ENCODE measurements at places on chromosomes 2 and 18.

DNA sequence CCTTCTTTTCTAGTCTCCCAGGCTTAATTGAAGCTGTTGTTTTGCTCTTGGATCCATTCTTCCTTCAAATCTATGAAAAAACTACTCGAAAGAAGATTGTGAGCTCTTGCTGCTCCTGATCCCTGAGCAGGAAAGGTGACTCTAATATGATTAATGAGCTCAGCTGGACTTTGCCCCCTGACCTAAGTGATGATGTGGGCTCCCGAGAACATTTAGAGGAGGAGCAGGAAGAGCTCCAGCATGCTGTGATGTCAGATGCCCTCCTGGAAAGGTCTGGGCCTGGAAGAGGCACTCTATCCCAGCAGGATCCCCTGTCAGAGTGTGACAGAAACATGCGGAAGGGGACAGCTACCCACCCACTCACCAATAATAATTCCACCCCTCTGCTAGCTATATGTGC is 117.9 kb upstream of the PELI1 start:
- no peak for DNase-seq

DNA sequence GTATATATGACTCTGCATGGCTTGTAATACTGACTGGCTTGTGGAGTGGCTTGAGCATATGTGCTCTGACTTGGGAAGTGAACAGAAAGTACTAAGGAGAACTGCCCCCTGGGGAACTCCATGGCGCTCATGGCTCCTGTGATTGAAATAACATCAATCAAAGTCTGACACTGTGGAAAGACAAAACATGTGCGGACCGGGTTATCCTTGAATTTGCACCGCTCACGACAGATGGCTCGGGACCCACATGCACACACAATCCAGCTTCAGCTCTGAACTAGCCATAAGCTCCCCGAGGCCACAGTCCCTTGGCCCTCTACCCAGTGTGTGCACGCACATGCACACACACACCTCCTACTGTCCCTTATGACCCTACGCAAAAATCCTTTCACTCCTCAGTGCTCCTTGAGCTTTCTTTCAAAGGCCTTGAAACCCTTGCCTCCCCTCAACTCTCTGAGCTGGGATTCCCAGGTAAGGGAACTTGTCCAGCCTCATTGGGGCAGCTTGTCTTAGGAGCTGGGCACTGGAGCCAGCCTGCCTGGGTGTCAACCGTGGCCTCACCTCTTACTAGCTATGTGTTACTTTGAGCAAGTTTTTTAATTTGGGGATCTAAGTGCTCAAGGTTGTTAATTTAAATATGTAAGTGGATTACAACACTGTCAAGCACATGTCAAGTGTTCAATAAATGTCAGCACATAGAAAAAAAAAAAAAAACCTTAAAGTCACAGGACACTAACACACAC is 43.6 kb downstream of the MRPS5 start:
- no peak for DNase-seq

DNA sequence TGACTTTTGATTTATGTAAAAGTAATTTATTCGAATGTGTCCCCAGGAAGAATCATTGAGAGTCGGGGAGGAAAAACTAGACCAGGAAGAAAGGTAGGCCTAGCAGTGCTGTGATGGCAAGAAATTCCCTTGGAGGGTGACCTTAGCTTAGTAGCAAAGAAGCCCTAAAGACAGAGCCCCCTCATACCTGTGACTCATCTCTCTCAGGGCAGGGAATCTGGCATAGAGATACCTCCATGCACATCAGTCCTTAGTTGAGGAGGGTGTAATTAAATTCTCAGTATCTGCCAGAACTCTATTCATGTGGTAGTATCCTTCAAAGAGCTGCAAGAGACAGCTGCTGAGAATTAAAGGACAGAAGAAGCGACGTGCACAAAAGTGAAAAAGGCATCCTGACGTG is 360.3 kb downstream of the FBXO15 start:
- DNase-seq: no peak

GRCh38 chr2:128282976-128283810 is 35.5 kb downstream of the HS6ST1 start:
- no peak for DNase-seq

GRCh38 chr2:19408592-19408991 is 50.2 kb upstream of the OSR1 start:
- DNase-seq: no peak

- no peak for DNase-seq
Observed at GRCh38 chr18:42404151-42404550, 449.1 kb downstream of the PIK3C3 start.

GRCh38 chr2:168035458-168035857 is 211.9 kb downstream of the STK39 start:
- no peak for DNase-seq

DNA sequence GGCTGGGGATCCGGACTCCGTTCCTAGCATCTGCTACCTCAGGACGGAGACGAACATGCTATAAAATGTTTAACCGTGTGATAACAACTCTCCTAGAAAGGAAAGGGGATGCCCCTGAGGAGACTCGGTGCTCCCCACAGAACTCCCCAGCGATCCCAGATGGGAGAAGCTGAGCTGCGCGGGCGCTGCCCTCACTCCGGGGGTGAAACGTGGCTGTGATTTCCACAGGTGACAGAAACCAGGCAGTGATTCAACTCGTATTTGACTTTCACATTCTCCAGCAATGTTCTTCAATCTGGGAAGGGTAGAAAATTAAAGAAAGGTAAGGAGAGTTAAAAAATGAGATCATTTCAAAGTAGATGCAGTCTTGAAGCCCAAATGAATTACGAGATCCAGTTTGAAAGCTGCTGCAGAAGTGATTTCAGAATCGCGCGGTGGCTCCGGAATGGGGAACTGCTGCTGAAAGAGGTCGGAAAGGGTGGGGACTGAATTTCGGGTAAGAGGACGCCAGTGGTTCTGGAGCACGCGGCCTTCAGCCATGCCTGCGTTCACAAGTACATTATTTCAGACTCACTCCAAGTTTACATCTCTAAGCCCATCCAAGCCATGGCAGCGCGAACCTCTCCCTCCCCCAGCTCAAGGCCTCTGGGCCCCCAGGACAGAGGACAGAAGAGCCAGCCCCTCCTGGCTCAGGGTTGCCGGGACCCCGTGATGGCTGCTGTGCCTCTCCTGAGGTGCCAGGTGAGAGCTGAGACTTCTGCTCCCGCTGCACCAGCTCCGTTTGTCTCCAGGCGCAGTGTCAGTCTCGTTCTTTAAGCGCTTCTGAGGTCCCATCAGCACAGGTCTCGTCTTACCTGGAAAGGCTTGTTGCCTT is 39.5 kb downstream of the ADNP2 start:
- DNase-seq: no peak

- no peak for DNase-seq
Observed at GRCh38 chr18:32483002-32483401, 12.3 kb upstream of the GAREM1 start.

GRCh38 chr2:159119652-159120257 is 151.3 kb downstream of the TANC1 start:
- DNase-seq: no peak

- DNase-seq: no peak
Observed at GRCh38 chr18:46630160-46630559, 26.9 kb downstream of the LOXHD1 start.

DNA sequence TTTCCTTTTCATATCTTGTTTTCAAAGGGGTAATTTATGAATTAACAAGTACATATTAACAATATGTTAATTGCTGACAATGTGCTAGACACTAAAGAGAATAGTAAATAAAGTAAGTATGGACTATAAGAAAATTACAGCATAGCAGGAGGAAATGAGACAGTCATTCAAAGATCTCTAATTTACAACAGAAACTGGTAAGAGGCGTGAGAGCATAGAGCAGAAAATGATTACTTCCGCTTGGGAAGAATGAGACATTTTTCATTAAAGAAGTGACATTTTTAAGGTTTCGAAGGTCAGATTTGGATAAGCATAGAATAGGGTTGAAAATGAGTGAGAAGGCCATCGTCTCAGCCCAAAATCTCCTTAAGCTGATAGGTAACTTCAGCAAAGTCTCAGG is 184.4 kb upstream of the SESTD1 start:
- no peak for DNase-seq

DNA sequence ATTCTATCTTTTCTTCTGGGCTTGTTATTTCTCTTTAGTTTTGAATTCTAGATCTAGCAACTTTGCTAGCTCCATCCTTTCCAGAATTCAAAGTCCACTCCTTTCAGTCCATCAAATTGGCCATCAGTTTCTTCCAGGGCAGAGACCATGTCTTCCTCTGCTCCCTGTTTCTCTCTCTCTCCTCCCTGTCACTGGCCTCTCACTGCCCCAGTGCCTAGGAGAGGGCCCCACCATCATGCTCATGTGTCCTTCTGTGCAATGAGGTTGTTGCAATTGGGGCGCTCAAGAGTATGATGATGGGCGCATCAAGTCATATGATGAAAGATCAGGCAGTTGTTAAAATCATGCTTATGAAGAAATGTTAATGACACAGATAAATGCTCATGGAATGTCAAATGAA is 159.2 kb upstream of the HS6ST1 start:
- DNase-seq: no peak

GRCh38 chr2:148416248-148416647 is 228.3 kb upstream of the EPC2 start:
- DNase-seq: no peak

DNA sequence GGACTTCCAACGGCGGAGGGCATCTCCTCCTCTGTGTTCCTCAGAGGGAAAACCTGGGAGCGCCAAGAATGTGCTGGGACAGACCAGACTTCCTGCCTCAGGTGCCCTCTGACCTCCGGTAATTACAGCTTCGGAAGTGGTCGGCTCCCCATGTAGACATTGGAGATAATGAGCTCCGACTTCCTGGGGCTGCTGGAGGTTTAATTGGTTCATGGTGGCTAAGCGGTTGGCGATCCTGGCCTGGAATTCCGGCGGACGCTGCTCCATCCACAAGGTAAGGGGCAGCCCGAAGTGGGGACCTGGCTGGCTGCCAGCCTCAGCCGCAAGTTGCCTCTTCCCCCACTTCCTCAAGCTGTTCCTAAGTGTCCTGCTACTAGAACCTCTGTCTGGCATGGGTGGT is 83.2 kb upstream of the EPC2 start:
- DNase-seq: no peak

Data from T-helper 17 cell (primary cell).